Placental pericyte (primary cell): ENCODE measurements at places on chromosomes 2 and 18. TPM values are rescaled to one million over a fixed set of nuclear protein-coding genes. Genes with fewer than 3 reads are reported as not detected.

Gene SERPINB2
- 211 and 212 TPM in 2 replicates for total RNA-seq

Gene LYPD6B
- total RNA-seq, result 5.4 and 12.5 TPM in 2 replicates

Gene THAP4
- total RNA-seq, result 50.8 and 62.6 TPM in 2 replicates

Gene GALNT3
- 4.6 and 11.7 TPM in 2 replicates for total RNA-seq

Gene SLC20A1
- total RNA-seq, result 114 and 560 TPM in 2 replicates

Gene TXNDC2
- 0.14 and 0.22 TPM in 2 replicates for total RNA-seq

Gene CCDC68
- 17.3 and 18.3 TPM in 2 replicates for total RNA-seq

Gene TMEM198
- 1.1 and 6.8 TPM in 2 replicates for total RNA-seq

Gene SCN7A
- under 0.01 TPM in 1 of 2 replicates, not detected in the other for total RNA-seq

Gene DPP4
- 71.4 and 636 TPM in 2 replicates for total RNA-seq

Gene VWC2L
- not detected in 2 replicates for total RNA-seq
